ENCODE measurements at places on chromosomes 12 and 14. TPM values are rescaled to one million over a fixed set of nuclear protein-coding genes. Genes with fewer than 3 reads are reported as not detected.

MGST1 gene
- 248 TPM for polyA plus RNA-seq

GRCh38 chr12:104888892-104889291 lies 69.2 kb downstream of the SLC41A2 start:
- DNase-seq, result no peak

C12orf50 gene
- not detected for polyA plus RNA-seq

DNA sequence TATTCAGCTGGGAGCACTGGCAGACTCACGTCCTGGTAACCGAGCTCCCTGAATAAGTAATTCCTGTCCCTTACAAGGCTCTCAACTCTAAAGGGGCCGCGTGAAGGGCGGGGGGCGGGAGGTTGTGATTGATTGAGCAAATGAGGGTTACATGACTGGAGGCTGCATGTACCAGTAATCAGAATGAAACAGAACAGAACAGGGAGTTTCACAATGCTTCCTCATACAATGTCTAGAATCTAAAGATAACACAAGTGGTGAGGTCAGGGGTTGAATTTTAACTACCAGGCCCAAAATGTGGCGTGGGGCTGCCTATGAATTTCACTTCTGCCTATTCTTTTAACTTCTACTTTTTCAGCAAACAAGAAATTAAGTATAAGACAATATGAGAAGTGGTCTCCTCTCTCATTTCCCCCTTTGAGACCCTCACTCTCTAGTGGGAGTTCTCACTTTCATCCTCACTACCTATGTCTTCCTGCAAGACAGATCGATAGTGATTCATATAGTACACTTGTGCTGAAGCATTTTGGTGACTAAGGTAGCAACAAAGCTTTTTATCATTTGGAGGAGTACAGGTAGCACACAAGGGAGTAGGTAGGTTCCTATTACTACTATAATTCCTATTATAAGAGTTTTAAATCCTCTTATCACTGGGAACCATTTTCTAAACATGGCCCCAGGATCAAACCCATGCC lies 239.8 kb downstream of the KTN1 start:
- DNase-seq, result peak; percentile 25

GRCh38 chr12:74535536-74535935 lies 2.1 kb upstream of the ATXN7L3B start:
- DNase-seq, result peak; percentile 42
